ENCODE measurements at places on chromosomes 7 and 10.

GRCh38 chr10:76632767-76633051, 1004.9 kb downstream of the KCNMA1 start:
- DNase-seq: no peak

GRCh38 chr10:126448091-126448490, 59.8 kb upstream of the ADAM12 start:
- no peak for DNase-seq

DNA sequence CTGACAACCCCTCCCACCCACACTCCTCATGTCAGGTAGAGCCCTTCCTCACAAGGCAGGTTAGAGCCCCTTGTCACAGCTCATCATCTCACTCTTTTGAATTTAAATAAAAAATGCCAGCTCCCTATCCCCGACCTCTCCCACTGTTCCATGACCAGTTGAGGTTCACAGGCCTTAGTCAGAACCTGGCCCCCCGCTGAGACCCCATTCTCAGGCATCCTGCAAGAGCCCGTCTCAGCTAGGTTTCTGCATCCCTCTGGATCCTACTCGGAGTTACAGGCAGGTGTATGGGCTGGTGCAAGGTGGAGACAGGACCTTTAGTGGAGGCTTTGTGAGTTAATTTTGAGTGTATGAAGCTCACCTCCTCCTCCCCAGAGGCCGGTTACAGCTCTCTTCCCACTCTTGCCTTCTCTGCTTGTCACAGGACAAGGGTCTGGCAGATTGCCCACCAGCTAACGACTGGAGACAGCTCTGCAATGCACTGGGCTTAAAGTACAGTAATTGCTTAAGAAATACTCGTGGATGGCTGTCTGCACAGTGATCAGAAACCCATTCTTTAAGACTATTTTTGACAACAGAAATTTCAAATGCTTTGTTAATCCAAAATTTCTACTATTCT, 394.9 kb upstream of the DPP6 start:
- DNase-seq: no peak

- DNase-seq: no peak
These were observed 140.3 kb upstream of the EFCAB10 start for GRCh38 chr7:105721571-105722104.

DNA sequence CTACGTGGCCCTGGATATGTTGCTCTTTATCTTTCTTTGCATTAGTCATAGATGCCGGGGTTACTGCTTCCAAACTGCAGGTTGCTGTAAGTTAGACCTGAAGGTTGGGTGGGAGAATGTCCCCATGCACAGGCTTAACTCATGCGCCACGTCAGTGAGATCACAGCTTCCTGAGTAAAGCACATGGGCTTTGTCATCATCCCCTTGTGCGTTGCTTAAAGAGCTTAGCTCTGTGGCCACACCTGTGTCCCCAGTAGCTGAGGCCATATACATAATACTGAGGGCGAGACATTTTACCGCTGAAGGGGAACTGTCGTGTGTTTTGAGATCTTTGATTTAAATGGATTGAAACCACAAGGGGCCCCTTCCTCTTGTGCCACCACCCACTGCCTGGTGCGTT, 45.8 kb upstream of the BTBD16 start:
- no peak for DNase-seq

GRCh38 chr10:114306116-114306973, 67.3 kb downstream of the VWA2 start:
- DNase-seq: no peak

DNA sequence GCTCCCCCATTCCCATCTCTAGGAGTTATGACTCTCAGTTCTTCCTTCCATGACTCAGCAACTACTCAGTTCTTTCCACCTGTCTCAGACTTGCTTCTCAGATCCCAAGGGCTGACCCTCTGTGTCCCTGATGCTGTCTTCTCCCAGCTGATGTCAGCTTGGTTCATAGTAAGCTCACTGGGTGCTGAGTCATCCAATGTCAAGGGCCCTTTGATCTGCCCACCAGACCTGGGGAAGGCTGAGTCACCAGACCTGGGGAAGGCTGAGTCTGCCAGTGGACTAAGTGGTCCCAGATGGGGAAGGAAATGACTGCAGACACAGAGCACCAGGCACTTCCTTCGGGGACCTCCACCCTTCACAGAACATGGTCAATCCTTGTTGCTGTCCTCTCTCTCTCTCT, 76.1 kb upstream of the ZEB1 start:
- DNase-seq: no peak

DNA sequence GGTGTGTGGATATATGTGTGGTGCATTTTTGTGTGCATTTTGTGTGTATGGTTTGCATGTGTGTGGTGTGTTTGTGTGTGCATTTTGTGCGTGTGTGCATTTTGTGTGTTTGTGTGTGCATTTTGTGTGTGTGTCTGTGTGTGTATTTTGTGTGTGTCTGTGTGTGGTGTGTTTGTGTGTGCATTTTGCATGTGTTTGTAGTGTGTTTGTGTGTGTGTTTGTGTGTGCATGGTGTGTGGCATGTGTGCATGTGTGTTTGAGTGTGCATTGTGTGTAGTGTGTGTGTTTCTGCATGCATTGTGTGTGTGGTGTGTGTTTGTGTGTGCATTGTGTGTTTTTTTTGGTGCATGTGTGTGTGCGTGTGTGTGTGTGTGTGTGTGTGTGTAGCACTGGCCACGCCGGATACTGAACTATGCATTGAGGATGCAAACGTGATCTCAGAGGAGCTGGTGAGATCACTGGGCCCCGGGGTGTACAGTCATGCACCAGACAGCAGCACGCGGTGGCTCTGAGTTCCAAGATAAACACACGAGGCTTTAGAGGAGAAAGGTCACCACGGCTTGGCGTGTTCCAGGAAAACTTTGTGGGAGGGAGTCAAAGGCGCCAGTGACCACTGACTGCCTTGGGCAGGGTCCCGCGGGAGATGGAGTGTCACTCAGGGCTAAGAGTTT, 106.6 kb upstream of the SHH start:
- peak; percentile 94 for DNase-seq

GRCh38 chr7:118573085-118573484, 348.6 kb downstream of the ANKRD7 start:
- no peak for DNase-seq

GRCh38 chr7:120874722-120875121, 16.8 kb upstream of the TSPAN12 start:
- DNase-seq: no peak

GRCh38 chr7:121901026-121901425, 28.1 kb downstream of the PTPRZ1 start:
- DNase-seq: no peak

DNA sequence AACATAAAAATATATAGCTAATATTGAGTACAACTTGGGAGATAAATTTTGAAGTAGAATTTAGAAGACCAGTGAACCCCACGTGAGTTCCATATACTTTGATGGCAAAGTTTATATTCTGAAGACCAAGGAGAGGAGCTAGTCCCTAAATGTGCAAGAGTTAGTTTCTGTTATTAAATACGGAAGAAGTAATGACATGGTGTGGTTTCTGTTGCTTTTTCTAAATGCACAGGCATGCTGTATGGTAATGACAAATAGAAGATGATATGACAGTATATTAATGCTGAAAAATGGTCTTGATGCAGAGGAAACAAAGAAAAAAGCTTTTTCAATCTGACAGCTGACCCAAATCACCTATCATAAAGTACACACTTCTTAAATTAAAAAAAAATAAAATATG, 101.8 kb downstream of the ST8SIA6 start:
- DNase-seq: no peak

DNA sequence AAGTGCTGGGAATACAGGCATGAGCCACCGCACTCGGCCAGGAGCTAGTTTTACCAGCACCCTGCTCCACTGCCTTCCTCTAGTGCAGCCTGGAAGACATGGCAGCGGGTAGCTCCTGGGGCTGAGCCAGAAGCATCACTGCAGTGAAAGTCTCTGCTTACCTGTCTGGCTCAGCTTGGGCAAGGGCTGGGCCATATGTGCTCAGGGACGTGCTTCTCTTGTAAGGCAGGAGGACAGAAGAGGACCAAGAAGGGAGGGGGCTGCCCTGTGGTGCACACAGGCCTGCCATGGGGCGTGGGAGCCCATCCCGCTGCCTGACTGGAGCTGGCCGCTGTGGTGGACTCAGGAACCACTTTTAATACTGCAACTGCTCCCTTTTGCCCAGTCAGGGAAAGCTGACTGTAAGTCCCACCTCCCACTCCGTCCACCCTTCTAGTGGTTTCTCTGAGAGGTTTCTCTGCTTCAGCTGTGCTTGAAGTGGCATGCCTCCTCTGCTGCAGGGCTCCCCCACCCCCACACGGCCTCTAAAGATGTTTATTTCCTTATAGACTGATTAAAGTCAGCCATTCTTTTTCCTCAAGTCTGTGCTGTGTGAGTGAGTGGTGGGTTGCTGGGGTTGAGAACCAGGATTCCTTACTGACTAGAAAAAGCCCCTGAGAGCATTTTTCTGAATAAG, 25.3 kb upstream of the C10orf95 start:
- no peak for DNase-seq

DNA sequence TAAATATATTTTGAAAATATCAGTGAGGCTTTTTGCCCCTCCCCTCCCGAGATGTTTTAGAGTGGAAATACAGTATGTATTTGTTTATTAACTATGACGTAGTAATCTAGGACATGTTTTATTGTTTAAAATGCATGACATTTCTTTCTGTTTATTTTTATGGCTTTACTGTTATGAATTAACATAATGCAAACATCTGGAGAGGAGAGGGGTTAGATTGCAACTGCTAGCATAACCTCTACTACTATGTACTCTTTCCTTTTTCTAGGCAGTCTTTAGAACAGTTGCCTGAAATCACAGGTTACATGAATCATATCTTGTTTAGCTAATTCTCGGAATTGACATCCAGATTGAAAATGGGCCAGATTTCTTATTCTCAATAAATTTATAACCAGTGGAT, 7.4 kb downstream of the BTAF1 start:
- no peak for DNase-seq

- DNase-seq: no peak
These were observed 6.7 kb upstream of the COA1 start for GRCh38 chr7:43735802-43736603.

DNA sequence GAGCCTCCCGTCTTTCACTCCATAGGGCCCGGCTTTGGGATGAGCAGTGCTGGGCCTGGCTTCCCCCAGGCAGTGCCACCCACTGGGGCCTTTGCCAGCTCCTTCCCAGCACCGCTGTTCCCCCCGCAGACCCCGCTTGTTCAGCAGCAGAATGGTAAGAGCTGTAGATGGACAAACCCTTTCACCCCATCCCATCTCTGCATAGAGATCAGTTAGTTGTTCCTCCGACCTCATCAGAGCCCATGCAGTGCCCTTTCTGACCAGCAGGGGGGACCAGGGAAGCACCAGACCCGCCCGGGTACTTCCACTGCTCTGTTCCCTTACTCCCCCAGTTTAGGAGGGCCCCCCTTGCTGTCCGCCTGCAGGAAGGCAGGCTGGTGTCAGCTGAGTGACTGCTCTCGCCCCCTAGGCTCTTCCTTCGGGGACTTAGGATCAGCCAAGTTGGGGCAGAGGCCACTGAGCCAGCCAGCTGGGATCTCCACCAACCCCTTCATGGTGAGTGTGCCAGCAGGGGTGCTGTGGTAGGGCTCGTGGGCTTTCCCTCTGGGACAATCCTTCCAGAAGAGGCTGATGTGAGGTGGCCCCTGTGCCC, 9.8 kb downstream of the SAP25 start:
- DNase-seq: peak; percentile 91

DNA sequence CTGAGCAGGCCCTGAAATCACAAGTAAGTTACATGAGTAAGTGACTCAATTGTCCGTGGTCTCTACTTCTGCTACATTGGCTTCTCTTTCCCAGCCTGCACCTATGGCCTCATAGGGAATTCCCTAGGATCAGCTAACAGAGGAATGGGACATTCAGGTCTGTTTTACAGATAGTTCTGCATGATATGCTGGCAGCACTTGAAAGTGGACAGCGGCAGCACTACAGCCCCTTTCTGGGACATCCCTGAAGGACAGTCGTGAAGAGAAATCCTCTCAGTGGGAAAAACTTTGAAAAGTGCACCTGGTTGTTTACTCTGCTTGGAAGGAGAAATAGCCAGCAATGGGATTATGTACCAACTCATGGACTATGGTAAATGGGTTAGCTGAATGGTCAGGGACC, 293.1 kb upstream of the CACNA2D1 start:
- DNase-seq: no peak

DNA sequence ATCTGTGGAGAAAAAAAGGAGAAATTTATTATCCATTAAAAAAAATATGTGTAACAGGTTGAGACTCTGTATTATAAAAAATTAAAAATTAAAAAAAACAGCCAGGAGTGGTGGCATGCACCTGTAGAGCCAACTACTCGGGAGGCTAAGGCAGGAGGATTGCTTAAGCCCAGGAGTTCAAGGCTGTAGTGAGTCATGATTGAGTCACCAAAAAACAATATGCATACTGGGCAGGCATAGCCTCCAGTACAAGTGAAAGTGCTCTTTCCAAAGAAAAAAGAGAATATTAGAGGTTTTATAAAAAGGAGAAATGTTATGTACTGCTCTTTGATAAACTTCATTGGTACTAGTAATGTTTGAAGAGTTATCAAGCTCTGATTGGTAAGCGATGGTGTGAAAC, 647.1 kb upstream of the ZWINT start:
- no peak for DNase-seq

- no peak for DNase-seq
These were observed 61.4 kb downstream of the PLXDC2 start for GRCh38 chr10:19877466-19878255.

- DNase-seq: no peak
These were observed 11.2 kb upstream of the CAPZA2 start for GRCh38 chr7:116851175-116851574.

GRCh38 chr7:99860281-99861127, 16.3 kb downstream of the OR2AE1 start:
- peak; percentile 23 for DNase-seq

DNA sequence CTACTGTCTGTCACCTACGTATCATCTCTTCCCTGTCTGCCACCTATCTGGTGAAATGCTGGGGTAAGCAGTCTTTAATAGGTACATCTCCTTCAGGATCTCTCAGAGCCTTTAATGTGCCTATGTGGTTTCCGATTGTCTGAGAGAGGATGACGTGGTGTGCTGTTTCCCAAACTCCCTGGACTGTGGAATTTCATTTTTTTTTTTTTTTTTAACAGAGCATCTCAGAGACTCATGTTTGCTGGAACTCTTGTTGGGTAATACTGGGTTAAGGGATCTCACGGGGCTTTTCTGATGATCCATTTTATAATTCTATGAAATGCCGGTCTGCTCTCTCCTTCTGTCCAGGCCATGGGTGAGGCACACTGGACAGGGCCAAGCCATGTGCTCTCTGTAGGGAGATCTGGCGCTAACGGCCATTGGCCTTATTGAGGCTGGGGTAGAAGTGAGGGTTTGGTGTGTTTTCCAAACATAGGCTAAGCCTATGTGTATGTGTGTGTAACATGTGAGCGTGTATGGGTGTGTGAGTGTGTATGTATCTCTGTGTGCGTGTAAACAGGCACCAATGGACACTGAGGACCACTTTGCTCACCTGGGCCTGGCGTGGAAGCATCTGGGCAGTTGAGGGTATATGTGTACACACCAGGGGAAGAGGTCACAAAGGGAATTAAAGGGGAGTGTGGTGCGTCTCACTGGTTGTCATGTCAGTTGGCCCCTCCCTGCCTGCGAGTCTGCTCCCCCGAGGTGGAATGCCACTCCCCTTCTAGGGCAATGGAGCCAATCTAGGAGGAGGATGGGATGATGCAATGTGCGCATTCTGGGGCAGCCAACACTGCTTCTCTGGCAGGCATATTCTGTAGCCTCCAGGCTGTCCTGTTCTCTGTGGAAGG, 7.8 kb downstream of the ADRA2A start:
- peak; percentile 6 for DNase-seq

GRCh38 chr10:123804716-123805115, 86.9 kb downstream of the CPXM2 start:
- no peak for DNase-seq
